Motor neuron (in vitro differentiated cells): ENCODE measurements at places on chromosomes 4 and X. TPM values are rescaled to one million over a fixed set of nuclear protein-coding genes. Genes with fewer than 3 reads are reported as not detected.
A peak's percentile ranks its signal among the peaks of the same experiment; 100 is the strongest.

DNA sequence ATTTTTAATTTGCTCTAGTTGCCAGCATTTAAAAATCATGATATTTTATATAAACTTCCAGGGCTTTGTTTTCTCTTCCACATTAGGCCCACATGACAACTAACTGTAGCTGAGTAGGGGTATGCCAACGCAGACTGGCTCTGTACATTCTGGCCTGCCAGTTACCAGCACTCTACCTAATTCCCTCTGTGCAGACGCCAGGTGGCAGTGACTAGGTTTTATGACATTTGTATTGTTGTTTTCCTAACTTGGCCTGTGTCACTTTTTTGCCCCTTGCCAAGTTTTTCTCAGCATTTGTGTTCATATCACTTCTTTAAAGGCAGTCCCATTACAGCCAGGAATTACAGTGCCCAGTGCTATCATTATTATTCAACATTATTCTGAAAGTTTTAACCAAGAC, 347.5 kb downstream of the NKX6-1 start:
- no peak for ATAC-seq

SCD5 gene
- total RNA-seq, result 51.4 and 55.8 TPM in 2 replicates

GRCh38 chr4:128471576-128471975, 184.0 kb upstream of the PGRMC2 start:
- ATAC-seq, result no peak

- no peak for ATAC-seq
Measured at GRCh38 chr4:71231129-71232055, 107.4 kb upstream of the SLC4A4 start.

DNA sequence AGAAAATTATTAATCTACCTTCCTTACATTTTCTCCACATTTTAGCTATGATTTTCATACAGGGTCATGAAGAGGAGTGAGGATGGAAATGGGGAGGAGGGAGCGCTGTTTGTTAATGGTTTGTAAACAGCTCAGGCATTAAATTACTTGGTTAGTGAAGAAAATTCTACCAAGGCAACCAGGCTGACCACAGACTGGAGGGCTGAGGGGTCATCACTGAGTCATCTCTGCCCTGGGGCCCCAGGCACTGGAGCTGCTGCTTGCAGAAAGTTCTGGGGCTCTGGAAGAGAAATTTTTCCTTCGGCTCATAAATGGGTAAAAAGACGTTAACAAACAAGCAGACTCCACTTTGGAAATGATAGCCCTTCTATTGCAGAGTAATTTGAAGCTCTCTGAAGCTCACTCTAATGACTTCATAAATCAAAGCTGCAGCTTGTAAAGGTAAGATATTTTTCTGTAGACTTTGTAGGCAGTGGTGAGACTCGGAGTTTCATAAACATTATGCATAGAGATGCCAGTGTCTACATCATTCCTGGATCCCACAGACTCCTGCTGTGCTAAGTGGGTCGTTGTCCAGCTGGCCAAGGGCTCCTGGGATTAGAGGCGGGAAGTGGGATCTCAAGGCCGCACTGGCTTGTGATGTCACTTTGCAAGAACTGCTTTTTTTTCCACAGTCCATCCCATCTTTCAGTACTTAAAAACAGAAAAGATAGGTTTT, 159.6 kb downstream of the PTTG2 start:
- peak; percentile 85 for ATAC-seq

GRCh38 chr4:152454398-152455011, 81.4 kb downstream of the FBXW7 start:
- ATAC-seq, result peak; percentile 27

DNA sequence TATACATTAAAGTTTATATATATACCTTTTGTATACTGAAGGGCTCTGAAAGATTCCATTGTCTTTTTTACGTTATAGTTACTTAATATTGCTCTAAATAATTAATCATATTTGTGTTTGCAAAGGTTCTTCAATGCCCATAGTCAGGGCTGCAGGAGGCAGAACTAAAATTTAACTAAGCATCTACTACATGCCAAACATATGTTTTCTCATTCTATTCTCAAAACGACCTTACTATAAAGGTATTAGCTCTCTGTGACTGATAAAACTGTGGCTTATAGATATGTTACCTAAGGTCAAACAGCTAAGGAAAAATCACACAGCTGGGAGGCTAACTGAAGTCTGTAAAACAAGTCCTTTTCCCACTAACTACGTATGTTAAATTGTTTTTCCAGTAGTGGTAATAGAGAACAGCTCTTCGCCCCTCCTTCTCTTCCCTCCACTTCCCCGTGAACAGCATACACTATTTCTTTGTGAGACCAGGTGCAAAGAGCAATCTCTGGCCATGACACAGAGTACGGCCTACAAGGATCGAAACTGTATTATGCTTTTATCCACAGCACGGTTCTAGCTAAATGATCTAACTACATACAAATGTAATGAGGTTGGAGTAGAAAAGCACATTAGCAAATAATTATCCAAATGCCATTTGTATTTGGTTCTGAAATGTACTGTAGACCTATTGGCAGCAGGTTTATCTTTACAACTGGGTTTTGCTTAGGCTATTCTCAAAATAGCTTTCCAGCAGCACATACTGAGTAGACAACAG, 1.7 kb downstream of the CNOT6L start:
- no peak for ATAC-seq

DNA sequence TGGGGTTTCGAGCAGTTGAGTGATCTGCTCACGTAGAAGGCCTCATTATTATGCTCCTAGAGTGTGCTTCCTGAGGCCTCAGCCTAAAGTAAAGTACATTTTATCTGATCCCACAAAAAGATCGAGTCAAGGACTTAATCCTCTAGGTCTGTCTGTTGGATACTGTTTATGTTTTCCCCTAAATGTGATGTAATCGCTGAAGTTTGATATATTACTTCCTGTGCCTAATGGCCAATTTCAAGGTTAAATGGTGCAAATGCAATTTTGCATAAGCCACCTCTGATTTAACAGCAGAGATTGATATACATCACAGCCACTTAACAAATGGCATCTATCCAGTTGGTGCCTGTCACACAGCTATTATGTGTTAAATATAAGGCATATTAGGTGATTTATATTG, 19.4 kb upstream of the SERTM2 start:
- ATAC-seq, result no peak

- peak; percentile 28 for ATAC-seq
Measured at GRCh38 chr4:114087596-114088230, 108.3 kb upstream of the ARSJ start.

SH3BP2 gene
- total RNA-seq, result 19.2 and 23.2 TPM in 2 replicates

FAT1 gene
- 104 and 105 TPM in 2 replicates for total RNA-seq

- peak; percentile 44 for ATAC-seq
Measured at GRCh38 chrX:110698696-110699095, 96.9 kb downstream of the CHRDL1 start.

PDE6B gene
- total RNA-seq, result 4.2 and 8.6 TPM in 2 replicates

DNA sequence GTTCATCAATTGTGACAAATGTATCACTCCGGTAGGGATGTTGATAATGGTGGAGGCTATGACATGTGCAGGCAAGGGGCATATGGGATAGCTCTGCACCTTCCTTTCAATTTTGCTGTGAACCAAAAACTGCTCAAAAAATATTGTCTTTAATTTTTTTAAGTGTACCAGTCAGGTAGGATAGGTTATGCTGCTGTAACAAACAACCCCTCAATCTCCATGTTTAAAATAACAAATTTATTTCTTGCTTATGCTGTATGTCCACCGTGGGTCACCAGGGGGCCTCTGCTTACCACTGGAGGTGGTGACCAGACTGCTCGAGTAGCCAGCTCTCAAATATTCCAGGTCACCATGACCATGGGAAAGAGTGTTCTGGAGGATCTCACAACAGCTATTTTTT, 23.4 kb upstream of the MSX1 start:
- ATAC-seq, result no peak

- ATAC-seq, result no peak
Measured at GRCh38 chr4:66911880-66912279, 633.4 kb downstream of the CENPC start.

GRCh38 chr4:73964862-73965611, 16.8 kb downstream of the PF4 start:
- ATAC-seq, result peak; percentile 66

GRCh38 chrX:70436343-70436742, 8.3 kb upstream of the DLG3 start:
- peak; percentile 51 for ATAC-seq

- ATAC-seq, result no peak
Measured at GRCh38 chr4:57691370-57691769, 581.2 kb upstream of the IGFBP7 start.

DNA sequence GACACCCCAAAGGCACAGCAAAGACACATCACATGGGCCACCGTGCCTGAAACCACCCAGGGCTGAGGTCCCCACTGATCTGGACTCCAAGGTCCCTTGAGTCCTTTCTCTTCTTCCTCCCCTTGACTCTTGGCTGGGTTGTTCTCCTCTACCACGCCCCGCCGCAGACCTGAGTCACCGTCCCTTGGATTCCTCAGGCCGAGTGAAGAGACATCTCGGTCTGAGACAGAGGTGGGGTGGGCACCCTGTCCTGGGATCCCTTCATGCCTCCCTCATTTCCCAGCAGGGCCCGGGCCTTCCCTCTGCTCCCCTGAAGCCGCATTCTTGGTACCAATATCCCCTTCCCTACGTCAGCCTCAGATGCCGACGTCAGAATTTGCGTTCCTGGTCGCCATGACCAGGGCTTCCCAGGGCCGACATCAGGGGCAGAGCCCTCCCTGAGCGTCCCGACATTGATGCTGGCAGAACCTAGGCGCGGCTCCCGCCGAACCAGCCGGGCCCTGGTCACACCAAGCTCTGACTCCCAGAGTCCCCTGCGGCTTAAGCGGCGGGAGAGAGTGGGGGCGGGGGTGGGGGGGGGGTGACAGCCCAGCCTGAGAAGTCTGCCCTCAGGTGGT, 498 bp downstream of the MAGEA10 start:
- ATAC-seq, result no peak

DNA sequence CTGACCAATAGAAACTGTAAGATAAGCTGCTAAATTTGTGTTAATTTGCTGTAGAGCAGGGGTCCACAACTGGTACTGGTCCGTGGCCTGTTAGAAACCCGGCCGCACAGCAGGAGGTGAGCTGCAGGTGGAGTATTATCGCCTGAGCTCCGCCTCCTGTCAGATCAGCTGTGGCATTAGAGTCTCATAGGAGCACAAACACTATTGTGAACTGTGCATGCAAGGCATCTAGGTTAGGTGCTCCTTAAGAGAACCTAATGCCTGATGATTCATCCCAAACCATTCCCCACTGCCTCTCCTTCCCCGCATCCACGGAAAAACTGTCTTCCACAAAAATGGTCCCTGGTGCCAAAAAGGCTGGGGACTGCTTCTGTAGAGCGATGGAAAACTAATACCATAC, 19.7 kb downstream of the FBXW7 start:
- ATAC-seq, result no peak
